Stimulated activated CD8-positive, alpha-beta memory T cell treated with anti-CD3 and anti-CD28 coated beads, Interleukin-7, amount 100 ng/mL, for 48 hours (primary cell): ENCODE measurements at places on chromosomes 6 and 20.

- DNase-seq = no peak
Observed at GRCh38 chr20:15776770-15777466, 796.3 kb downstream of the KIF16B start.

GRCh38 chr6:54188846-54189245, 77.6 kb downstream of the MLIP start:
- DNase-seq = no peak

GRCh38 chr20:63619086-63619485, 7.8 kb downstream of the GMEB2 start:
- no peak for DNase-seq

DNA sequence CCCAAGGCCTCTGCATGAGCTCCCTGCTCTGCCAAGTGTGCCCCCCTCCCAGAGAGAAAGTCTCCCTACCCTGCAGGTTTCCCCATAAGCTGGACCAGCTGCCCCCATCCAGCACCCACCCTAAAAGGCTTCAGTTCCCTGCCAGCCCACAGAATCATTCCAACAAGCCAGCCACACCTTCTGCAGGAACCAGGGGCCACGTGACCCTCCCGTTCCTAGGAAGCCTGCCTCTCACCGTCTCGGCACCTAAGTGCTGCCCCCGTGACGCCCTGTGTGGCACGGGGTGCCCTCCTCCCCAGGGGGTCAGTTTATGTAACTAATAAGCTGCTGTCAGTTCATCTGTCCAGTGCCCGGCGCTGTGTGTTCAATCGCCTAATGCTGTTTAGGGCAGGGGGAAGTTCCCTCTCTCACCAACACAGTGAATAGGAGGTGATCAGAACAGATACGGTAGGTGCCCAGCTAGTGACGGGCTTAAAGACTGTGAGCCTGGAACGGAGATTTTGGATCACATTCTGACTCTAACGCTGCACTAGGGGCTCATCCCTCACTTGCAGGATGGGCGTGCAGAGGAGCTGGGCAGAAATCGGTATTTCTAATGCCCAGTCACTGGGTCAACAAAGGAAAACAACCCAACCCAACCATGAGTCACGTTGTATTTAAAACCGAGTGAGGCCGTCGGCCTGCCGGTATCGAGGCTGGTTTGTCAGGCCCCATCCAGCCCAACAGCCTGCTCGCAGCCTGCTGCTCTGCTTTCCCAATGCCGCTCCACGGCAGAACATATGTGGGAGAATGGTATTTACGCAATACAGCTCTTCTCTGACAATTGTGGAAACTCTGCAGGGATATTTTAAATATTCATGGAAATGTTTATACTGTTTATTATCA, 56.0 kb downstream of the RAMACL start:
- DNase-seq = no peak

GRCh38 chr6:122389704-122390372, 9.6 kb upstream of the HSF2 start:
- DNase-seq = no peak

DNA sequence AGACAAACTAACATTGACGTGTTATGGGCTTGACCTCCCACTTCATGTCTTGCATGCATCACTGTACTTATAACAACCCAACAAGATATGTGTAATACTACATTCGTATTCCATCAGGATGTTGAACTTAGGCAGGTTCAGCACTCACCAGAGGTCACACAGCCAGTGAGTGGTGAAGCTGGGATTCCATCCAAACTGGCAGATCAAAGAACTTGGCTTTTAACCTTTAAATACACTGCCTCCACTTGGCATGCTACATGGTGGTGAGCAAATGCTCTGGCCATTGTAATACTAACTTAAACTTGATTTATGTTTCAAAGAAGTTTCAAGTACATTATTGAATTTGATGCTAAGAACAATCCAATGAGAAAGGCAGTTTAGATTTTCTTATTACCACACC, 10.7 kb upstream of the HDDC2 start:
- no peak for DNase-seq

GRCh38 chr6:56227071-56227879, 20.1 kb downstream of the COL21A1 start:
- no peak for DNase-seq

- DNase-seq = no peak
Observed at GRCh38 chr6:145749632-145750031, 14.3 kb upstream of the EPM2A start.

GRCh38 chr6:121506761-121507754, 71.6 kb downstream of the GJA1 start:
- no peak for DNase-seq

DNA sequence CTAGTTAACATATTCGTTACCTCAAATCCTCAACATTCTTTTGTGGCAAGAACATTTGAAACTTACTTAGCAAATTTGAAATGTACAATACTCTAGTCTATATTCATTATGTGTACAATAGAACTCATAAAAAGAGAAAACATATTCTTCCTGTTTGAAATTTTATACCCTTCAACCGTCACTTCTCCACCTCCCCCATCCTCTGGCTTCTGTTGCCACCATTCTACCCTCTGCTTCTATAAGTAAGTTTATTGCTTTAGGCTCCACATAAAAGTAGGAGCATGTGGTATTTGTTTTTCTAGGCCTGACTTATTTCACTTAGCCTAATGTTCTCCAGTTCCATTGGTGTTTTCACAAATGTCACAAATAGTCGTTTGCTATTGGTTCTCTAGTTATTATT, 205.3 kb downstream of the TENT5A start:
- DNase-seq = no peak

- no peak for DNase-seq
Observed at GRCh38 chr6:14063756-14064155, 53.8 kb upstream of the CD83 start.

- no peak for DNase-seq
Observed at GRCh38 chr6:138914701-138915100, 73.4 kb downstream of the REPS1 start.

- no peak for DNase-seq
Observed at GRCh38 chr6:140599916-140600315, 1225.5 kb upstream of the CITED2 start.

- DNase-seq = no peak
Observed at GRCh38 chr6:30913721-30914075, 340 bp upstream of the VARS2 start.

GRCh38 chr20:20734475-20734948, 22.1 kb upstream of the RALGAPA2 start:
- DNase-seq = no peak

- DNase-seq = peak; percentile 78
Observed at GRCh38 chr6:136289327-136289578, 393 bp downstream of the BCLAF1 start.

DNA sequence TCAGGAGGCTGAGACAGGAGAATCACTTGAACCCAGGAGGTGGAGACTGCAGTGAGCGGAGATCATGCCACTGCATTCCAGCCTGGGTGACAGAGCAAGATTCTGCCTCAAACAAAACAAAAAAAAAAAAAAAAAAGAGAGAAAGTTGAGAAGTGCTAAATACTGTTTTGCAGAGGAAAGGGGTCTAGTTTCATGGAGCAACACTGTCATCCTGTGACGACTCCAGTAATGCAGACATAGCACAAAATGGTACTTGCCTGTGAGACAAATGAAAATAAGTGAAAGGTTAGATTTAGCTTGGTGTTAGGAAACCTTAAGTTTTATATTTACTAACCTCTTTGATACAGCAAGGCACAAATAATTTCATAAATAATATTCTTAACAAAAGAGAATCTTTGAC, 29.7 kb downstream of the CEP162 start:
- no peak for DNase-seq

GRCh38 chr6:124197148-124197547, 393.5 kb downstream of the NKAIN2 start:
- no peak for DNase-seq

DNA sequence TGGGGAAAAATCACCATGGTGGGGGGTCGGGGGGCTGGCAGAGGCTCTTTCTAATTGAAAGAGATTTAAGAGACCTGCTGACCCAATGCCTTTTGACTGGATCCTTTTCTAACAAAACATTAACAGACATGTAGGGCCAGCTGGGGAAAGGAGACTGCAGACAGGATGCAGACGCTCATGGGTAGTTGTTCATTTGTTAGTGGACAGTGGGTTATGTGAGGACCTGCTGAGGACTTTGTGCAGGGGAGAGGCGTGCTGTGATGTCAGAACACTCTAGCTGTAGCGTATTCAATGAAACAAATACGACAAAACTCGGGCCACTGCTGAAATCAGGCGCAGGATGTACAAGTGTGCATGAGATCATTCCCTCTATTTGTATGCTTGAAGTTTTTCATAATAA, 1.2 kb downstream of the IP6K3 start:
- DNase-seq = no peak

- DNase-seq = no peak
Observed at GRCh38 chr6:121482004-121482693, 46.7 kb downstream of the GJA1 start.

- no peak for DNase-seq
Observed at GRCh38 chr6:30154709-30155519, 6.1 kb downstream of the TRIM10 start.

DNA sequence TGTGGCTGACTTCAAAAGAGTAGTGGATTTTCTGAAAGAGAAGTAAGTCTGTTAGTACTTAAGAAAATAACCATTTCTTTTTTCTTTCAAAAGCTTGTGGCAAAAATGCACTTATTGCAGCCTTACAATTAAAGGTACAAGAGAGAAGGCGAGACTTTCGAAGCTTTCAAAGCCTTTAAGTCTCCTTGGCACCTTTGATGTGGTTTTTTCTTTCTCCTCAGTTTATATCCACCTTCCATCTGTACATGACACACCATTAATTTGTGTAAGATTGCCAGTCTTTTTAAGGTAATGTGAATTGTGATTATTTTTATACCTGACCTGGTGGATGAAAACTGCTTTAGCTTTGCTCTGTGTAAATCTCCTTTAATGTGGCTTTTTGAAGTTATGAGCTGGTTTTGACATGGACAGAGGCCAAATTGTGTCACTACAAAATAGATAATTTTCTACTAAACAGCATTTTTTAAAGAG, 466.1 kb downstream of the CDKAL1 start:
- DNase-seq = no peak

- no peak for DNase-seq
Observed at GRCh38 chr6:39061588-39061987, 13.0 kb downstream of the GLP1R start.

DNA sequence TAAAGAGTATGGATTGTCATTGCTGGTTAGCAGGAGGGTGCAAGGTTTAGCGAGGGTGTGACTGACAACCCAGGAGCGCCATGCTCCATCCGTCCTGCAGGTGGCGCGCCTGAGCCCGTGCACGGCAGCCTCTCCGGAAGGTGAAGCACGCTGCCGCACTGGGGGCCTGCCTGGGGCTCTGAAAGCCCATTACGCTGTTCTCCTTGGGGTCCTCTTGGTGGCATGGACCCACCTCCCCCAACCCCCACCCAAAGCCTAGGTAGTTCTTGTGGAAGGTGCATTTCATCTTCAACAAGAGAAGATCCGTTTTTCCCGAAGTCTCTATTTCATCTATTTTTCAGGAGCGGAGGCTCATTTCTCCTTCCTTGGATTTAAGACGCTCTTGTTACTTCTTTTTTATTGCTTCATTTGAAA, 197.4 kb upstream of the KCNG1 start:
- DNase-seq = peak; percentile 28

DNA sequence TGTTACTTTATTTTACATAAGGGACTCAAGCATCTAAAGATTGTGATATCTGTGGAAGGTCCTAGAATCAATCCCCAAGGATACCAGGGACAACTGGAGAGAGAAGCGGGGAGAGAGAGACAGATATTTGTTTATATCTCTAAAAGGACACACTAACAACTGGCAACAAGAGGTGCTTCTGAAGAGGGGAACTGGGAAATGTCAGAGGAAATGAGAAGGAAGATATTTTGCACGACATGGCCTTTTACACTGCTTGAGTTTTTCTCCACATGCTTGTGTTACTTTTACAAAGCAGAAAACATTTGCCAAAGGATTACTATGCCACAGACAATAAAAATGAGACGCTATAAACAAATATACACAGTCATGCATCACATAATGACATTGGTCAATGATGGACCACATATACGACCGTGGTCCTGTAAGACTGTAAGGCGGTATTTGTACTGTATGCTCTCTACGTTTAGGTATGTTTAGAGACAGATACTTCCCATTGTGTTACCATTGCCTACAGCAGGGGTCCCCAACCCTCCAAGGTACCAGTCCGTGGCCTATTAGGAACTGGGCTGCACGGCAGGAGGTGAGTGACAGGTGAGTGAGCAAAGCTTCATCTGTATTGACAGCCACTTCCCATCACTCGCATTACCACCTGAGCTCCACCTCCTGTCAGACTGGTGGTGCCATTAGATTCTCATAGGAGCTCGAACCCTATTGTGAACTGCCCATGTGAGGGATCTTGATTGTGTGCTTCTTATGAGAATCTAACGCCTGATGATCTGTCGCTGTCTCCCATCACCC, 64.6 kb upstream of the PTPN1 start:
- no peak for DNase-seq

GRCh38 chr6:52590152-52590891, 13.5 kb upstream of the TRAM2 start:
- no peak for DNase-seq

GRCh38 chr6:139330306-139330705, 38.5 kb upstream of the TXLNB start:
- DNase-seq = no peak

GRCh38 chr20:34522969-34523871, 7.0 kb downstream of the DYNLRB1 start:
- DNase-seq = peak; percentile 13

- DNase-seq = no peak
Observed at GRCh38 chr6:7261852-7262461, 51.0 kb downstream of the SSR1 start.

DNA sequence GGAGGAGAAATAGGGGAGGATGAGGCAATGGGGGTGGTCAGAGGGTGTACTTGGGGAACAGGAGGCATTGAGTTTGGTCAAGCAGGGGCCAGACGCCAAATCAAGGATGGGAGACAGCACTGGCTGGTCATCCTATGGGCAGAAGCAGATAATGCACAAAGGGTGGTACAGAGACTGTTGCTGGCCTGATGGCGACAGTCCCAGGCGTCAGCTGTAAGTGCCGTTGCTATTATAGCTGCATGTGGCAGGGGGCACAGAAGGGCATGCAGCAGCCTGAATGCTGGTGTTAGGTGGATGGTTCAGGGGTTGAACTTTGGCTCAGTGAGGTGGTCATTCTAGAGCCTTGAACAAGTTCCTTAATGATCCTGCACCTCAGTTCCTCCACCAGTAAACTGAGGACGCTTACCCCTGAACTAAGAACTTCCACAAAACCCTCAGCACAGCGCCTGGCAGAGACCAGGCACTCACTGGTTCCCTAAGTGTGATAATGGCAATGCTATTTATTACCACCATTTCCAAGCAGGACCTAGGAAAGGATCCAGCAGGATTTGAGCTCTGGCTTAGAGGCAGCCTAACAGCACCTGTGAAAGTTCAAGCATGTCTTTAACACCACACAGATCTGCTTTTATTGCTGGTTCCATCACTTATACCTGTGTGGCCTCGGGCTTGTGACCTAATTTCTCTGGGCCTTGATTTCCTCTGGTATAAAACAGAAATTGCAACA, 162.7 kb downstream of the INSM1 start:
- no peak for DNase-seq

GRCh38 chr6:5084360-5084780, 771 bp upstream of the PPP1R3G start:
- DNase-seq = no peak

- no peak for DNase-seq
Observed at GRCh38 chr6:107511511-107511993, 21.6 kb downstream of the SOBP start.

GRCh38 chr6:18121580-18122127, 823 bp downstream of the NHLRC1 start:
- no peak for DNase-seq
